ENCODE measurements at places on chromosomes 7 and 10. TPM values are rescaled to one million over a fixed set of nuclear protein-coding genes. Genes with fewer than 3 reads are reported as not detected.

GRCh38 chr10:96719850-96720421 lies 378 bp downstream of the PIK3AP1 start:
- H3K4me3 ChIP-seq = no peak overlapping the region
- H3K27me3 ChIP-seq = peaks cover 30% of the 10 kb centered on the region
- H3K27ac ChIP-seq = no peak overlapping the region
- peak; percentile 77 for DNase-seq

- peaks cover 88% of the 10 kb centered on the region for H3K36me3 ChIP-seq
- no peaks in the 10 kb centered on the region for H3K4me1 ChIP-seq
- no peaks in the 10 kb centered on the region for H3K27me3 ChIP-seq
- H3K4me3 ChIP-seq = no peak overlapping the region
Measured at GRCh38 chr7:99623702-99624447, 7.1 kb downstream of the ZSCAN25 start.

AKR1C1 gene
- total RNA-seq = 140 TPM

GRCh38 chr10:69048103-69048502 lies 39.8 kb upstream of the SRGN start:
- H3K27ac ChIP-seq = no peak overlapping the region
- no peaks in the 10 kb centered on the region for H3K27me3 ChIP-seq
- no peaks in the 10 kb centered on the region for H3K36me3 ChIP-seq
- peak; percentile 79 for DNase-seq

DNA sequence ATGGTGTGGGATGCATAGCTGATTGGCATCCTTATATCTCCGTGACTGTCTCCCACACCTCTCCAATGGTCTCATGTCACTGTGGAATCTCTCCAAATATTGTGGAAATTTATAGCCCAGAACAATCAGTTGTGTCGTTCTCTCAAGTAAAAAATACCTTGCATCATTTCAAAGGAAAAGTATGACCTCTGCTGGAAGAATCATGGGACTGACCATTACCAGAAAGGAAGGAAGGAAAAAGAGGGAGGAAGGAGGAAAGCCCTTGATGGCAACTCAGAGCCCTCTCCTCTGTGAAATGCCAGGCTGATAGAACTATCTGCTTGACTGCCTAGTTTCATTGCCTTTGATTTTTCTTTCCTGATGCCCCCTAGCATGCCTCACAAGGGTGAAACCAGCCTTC lies 76.3 kb downstream of the FOXI2 start:
- no peak for DNase-seq
- no peaks in the 10 kb centered on the region for H3K27me3 ChIP-seq
- H3K4me3 ChIP-seq = no peak overlapping the region
- no peaks in the 10 kb centered on the region for H3K4me1 ChIP-seq
- H3K36me3 ChIP-seq = no peaks in the 10 kb centered on the region

NRAP gene
- total RNA-seq = not detected

- H3K27me3 ChIP-seq = no peaks in the 10 kb centered on the region
- H3K4me1 ChIP-seq = peaks cover 25% of the 10 kb centered on the region
- peak overlapping the region; percentile 58 for H3K4me3 ChIP-seq
- peak; percentile 72 for DNase-seq
Measured at GRCh38 chr10:61992671-61993668, 91.5 kb downstream of the ARID5B start.

DNA sequence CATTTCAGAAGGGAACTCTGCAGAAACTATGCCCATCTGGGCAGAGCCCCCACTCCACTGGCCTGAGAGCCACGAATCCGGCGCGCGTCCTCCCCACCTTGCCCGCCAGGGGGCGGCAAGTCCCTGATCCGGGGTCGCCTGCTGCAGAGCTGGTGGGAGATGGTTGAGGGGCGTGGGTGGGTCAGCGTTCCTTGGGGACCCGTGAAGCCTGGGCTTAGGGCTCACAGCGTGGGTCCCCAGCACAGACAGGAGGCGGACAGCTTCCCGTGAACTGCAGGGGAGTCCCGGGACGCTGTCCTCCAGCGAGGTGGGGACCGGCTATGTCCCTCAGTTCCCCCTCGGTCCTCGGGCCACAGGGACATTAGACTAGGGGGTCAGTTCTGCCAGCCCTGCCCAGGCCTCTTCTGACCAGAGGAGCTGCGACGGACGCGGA lies 585 bp upstream of the POP7 start:
- no peaks in the 10 kb centered on the region for H3K36me3 ChIP-seq
- peak; percentile 98 for DNase-seq
- H3K27me3 ChIP-seq = no peaks in the 10 kb centered on the region

- no peaks in the 10 kb centered on the region for H3K36me3 ChIP-seq
- DNase-seq = no peak
- no peaks in the 10 kb centered on the region for H3K4me1 ChIP-seq
- H3K27me3 ChIP-seq = peaks cover 24% of the 10 kb centered on the region
- no peak overlapping the region for H3K4me3 ChIP-seq
Measured at GRCh38 chr10:80356989-80357850, 639 bp downstream of the DYDC2 start.

GRCh38 chr10:98252464-98252863 lies 15.5 kb downstream of the LOXL4 start:
- H3K36me3 ChIP-seq = peaks cover 64% of the 10 kb centered on the region
- no peaks in the 10 kb centered on the region for H3K27me3 ChIP-seq
- no peaks in the 10 kb centered on the region for H3K4me1 ChIP-seq

HTRA1 gene
- 413 TPM for total RNA-seq

DNA sequence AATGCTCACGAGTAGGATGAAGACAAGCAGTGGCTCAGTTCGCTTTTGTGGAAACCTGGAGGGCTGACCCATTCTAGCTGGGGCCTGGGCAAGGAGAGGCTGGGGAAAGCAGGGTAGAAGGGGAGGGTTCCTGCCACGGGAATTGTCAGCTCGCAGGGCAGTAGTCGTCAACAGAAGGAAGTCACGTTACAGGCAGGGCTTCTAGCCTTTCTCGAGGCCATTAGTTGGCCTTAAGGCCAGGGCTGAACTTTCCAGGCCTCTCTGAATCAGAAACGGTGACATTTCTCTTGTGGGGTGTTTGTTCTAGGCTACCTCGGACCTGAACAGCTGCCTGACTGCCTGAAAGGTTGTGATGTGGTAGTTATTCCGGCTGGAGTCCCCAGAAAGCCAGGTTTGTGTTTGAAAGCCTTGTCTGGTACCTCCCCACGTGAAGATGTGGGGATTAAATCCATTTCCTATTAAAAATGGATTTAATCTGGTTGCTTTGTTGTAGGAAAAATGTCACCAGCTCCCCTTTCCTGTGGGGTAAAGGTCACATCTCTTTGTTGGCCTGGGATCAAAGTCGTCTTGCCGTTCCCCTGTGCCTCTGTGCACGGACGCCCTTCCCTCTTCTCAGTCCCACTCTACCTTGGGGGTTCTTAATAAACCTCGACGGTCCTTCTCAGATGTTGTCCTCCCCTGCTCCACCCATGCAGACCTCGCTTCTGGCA lies 9.4 kb downstream of the MDH2 start:
- H3K4me1 ChIP-seq = peaks cover 15% of the 10 kb centered on the region
- no peaks in the 10 kb centered on the region for H3K27me3 ChIP-seq
- peaks cover 84% of the 10 kb centered on the region for H3K36me3 ChIP-seq
- H3K4me3 ChIP-seq = no peak overlapping the region

GRCh38 chr10:67771200-67771599 lies 66.8 kb downstream of the DNAJC12 start:
- H3K36me3 ChIP-seq = no peaks in the 10 kb centered on the region
- peaks cover 6% of the 10 kb centered on the region for H3K27me3 ChIP-seq
- H3K27ac ChIP-seq = no peak overlapping the region

PNLIPRP3 gene
- total RNA-seq = 0.59 TPM

UNC5B gene
- total RNA-seq = 135 TPM

DNA sequence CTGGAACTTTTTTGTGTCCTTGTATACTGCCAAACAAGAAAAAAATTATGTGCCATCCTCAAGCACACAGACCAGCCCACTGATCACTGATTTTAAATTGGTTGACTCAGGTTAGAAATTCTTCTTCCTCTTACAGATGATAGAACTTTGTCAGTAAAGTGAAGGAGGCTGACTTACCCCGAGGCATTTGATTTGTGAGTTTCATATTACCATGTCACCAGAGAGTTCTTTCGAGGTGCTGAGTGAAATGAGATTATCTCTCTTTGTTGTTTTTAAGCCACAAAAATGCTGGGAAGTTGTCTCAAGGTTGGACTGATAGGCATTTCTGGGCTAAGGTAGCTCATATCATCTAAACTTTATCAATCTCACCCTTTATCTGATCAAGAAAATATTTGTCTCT lies 78.8 kb upstream of the FAM180A start:
- H3K4me3 ChIP-seq = no peak overlapping the region
- H3K27ac ChIP-seq = no peak overlapping the region
- DNase-seq = no peak
- peaks cover 7% of the 10 kb centered on the region for H3K27me3 ChIP-seq
- no peaks in the 10 kb centered on the region for H3K4me1 ChIP-seq
- H3K36me3 ChIP-seq = no peaks in the 10 kb centered on the region

DNA sequence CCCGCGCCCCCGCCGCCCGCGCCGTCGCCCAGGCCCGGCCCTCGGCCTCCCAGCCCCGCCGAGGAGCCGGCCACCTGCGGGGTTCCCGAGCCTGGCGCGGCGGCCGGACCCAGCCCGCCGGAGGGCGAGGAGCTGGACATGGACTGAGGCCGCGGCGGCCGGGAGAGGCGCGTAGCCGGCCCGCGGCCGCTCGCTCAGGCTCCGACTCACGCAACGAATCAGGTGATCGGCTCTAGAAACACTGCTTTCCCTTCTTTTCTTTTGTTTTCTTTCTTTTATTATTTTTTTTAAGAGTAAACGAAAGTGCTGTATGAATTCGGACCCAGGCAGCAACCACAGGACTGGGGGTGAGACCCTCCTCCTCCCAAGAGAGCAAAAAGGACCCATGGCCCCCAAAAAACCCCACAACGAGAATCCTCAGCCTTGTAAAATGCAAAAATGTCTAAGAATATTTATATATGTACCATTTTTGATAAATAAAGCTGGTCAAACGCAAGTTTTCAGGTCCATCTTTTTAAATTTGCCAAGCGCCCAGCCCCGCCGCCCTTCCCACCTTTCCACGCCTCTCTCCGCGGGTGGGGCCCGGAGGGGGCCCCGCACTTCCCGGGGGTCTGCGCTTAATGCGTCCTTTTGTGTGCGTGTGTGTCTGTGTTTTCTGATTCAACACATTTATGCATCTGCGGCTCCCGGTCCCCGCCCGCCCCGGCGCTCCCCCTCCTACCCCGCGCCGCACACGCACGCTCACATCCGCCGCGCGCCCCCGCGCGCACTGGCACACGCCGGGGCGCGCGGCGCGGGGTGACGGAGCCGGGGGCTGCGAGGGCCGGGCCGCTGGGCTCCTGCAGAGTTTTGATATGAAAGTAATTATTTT lies 4.4 kb downstream of the UNCX start:
- H3K27ac ChIP-seq = no peak overlapping the region
- DNase-seq = peak; percentile 89
- H3K27me3 ChIP-seq = peaks cover 79% of the 10 kb centered on the region
- H3K36me3 ChIP-seq = no peaks in the 10 kb centered on the region
- H3K4me1 ChIP-seq = no peaks in the 10 kb centered on the region
- no peak overlapping the region for H3K4me3 ChIP-seq

NXPH1 gene
- total RNA-seq = not detected

- peak overlapping the region; percentile 93 for H3K27ac ChIP-seq
- no peak for DNase-seq
- H3K36me3 ChIP-seq = peaks cover 21% of the 10 kb centered on the region
- no peaks in the 10 kb centered on the region for H3K27me3 ChIP-seq
- H3K4me1 ChIP-seq = peaks cover 27% of the 10 kb centered on the region
- H3K4me3 ChIP-seq = no peak overlapping the region
Measured at GRCh38 chr7:36395171-36395894, 5.7 kb downstream of the ANLN start.
